ENCODE measurements at places on chromosomes 5 and 9.

- no peak for DNase-seq
Measured at GRCh38 chr9:92044936-92045335, 70.3 kb downstream of the SPTLC1 start.

DNA sequence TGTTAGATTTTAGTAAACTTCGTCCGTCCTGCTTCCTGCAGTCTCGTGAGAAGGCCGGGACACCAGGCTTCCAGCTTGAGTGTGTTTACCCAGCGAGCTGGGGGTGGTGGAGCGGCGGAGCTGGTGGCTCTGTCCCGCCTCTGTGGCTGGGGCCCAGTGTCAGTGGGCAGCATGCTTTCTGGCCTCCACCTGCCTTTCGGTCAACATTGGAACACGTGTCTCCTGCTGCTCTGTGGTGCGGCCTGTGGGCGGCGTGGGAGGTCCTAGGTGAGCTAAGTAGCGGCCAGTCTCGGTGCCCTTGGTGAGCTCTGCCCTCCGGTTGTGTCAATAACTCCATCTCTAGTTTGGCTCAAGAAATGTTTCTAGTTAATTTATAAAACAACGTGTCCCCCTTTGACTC, 125.9 kb downstream of the GADD45G start:
- DNase-seq: no peak

- DNase-seq: no peak
Measured at GRCh38 chr5:26003966-26004365, 1034.4 kb downstream of the CDH9 start.

GRCh38 chr9:35311891-35312639, 150.3 kb downstream of the UNC13B start:
- DNase-seq: no peak

DNA sequence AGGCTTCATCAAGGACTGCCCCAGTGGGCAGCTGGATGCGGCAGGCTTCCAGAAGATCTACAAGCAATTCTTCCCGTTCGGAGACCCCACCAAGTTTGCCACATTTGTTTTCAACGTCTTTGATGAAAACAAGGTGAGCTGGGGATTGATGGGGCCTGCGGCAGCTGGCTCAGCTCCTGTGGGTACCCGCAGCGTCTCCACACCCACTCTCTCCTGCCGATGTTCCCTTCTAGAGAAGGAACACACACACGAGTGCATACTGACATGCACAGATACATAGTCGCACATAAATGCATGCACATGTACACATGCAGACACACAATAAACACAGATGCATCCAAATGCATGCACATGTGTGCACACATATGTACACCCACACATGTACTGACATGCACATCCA, 45.6 kb downstream of the NCS1 start:
- no peak for DNase-seq

DNA sequence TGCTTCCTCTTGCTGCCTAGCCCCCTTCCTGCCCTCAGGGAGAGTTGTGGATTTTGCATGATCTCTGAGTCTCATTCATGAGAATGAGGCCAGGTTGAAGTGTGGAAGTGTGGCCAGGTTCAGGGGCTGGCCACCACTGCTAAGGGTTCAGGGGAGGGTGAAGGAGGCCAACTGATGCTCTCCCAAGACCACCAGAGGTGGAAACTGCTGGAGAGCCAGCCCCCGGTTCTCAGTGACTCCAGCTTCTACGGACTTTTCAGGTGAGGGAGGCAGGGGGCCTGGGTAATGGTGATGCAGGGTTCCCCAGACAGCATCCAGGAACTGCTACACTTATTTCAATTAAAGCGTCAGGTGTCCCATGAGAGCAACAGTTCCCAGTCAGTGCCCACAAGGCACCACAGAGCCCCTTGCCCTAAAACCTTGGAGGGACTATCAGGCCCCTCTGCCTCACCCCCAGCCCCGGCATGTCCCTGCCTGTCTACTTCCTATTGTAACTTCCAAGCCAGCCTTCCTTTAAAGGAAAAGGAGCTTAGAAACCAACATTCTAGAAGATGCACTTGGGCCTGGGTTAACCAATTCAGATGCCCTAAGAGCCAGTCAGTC, 50.1 kb downstream of the AMBP start:
- DNase-seq: no peak

- no peak for DNase-seq
Measured at GRCh38 chr5:59360130-59360555, 533.4 kb downstream of the PDE4D start.

- DNase-seq: no peak
Measured at GRCh38 chr9:134521817-134522501, 119.6 kb upstream of the COL5A1 start.

DNA sequence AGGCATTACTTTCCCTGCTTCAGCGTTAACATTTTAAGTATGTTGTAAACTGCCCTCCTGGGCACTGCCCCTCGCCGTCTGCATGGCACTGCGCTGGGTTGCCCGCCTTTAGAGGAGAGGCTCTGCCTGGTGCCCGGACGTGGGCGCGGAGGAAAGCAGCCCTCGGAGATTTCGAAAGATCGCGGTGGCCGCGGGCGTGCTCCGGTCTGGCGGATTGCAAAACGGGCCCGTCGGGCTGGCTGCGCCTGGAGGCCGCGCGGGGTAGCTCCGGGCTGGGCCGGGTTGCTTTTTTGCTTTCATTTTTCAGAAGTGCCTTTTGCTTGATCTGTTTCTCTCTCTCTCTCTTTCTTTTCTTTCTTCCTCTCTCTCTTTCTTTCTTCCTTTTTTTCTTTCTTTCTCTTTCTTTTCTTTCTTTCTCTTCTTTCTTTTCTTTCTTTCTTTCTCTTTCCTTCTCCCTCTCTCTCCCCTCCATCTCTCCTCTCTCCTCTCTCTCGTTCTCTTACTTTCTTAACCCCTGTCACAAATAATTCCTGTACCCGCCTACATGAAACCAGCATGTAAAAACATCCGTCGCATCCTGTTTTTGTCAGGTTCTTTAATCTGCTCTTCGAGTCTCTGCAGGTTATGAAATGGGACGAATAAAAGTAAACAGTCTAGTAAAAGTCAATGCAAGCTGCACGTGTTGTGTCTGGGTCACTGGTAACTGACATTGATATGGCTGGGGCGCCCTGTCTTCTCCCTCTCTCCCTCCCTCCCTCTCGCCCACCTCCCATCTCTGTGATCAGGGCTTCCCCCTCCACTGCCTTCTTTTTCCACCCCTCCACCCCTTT, 1.7 kb downstream of the FST start:
- no peak for DNase-seq

DNA sequence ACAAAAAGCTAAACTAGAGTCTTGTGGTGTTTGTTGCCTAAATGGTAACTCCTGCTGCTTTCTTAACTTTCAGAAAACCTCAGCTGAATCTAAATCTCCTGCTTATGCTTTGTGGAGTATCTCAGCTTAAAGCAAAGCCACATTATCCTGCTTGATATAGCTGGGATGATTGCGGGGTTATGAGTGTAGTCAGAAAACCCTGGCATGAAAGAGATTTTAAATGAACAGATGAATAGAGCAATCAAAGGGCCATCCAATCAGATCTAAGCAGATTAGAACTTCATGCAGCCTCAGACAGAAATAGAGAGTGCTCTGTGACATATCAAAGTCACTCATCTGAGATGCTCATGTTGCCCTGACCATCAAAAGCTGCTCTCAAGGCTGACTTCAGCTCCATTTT, 305.5 kb downstream of the DMRT2 start:
- no peak for DNase-seq

- peak; percentile 16 for DNase-seq
Measured at GRCh38 chr5:137822158-137822764, 45.4 kb upstream of the MYOT start.

GRCh38 chr5:76401801-76402250, 1.3 kb upstream of the IQGAP2 start:
- DNase-seq: no peak

- no peak for DNase-seq
Measured at GRCh38 chr5:73370095-73370494, 78.5 kb downstream of the FOXD1 start.

DNA sequence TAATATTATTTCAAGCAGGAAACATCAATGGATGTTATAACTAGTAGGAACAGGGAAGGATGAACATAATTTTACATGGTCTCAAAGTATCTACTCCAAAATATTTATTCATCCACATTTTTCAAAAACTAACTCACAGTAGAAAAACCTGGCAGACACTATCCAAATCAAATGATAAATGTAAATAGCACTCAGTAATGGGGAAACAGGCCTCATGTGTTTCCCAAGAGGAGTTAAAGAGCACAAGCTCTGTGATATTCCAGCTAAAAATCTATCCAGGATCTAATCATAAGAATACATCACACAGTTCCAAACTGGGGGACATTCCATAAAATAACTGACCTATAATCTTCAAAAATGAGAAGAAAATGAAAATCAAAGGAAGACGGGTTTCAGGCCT, 443.1 kb downstream of the ZNF608 start:
- no peak for DNase-seq

DNA sequence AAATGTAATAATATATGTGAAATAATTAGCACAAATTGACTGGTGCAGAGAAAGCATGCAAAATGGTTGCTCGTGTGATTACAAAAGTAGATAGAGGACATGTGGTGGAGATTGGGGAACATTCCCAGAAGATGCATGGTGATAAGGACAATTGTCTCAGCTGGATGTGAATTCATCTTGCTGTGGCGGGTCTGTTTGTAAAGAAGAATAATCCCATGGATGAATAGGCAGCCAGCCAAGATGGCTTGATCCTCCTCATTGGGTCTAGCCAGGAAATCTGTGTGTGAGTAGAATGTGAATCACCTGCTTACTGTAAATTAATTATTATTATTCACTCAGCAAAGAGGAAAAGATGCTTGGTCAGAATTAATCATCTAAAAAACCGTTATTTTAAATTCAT, 12.6 kb upstream of the DPYSL3 start:
- no peak for DNase-seq

- no peak for DNase-seq
Measured at GRCh38 chr5:132000677-132001453, 10.6 kb downstream of the ACSL6 start.

- DNase-seq: no peak
Measured at GRCh38 chr5:1133510-1134201, 21.8 kb upstream of the SLC12A7 start.

GRCh38 chr5:161086461-161086860, 234.4 kb upstream of the ATP10B start:
- DNase-seq: no peak

GRCh38 chr5:131463656-131464055, 171.4 kb downstream of the RAPGEF6 start:
- DNase-seq: no peak

- peak; percentile 70 for DNase-seq
Measured at GRCh38 chr9:78871452-78872331, 574.8 kb downstream of the PSAT1 start.

GRCh38 chr5:157193699-157194424, 13.2 kb downstream of the ITK start:
- DNase-seq: no peak

DNA sequence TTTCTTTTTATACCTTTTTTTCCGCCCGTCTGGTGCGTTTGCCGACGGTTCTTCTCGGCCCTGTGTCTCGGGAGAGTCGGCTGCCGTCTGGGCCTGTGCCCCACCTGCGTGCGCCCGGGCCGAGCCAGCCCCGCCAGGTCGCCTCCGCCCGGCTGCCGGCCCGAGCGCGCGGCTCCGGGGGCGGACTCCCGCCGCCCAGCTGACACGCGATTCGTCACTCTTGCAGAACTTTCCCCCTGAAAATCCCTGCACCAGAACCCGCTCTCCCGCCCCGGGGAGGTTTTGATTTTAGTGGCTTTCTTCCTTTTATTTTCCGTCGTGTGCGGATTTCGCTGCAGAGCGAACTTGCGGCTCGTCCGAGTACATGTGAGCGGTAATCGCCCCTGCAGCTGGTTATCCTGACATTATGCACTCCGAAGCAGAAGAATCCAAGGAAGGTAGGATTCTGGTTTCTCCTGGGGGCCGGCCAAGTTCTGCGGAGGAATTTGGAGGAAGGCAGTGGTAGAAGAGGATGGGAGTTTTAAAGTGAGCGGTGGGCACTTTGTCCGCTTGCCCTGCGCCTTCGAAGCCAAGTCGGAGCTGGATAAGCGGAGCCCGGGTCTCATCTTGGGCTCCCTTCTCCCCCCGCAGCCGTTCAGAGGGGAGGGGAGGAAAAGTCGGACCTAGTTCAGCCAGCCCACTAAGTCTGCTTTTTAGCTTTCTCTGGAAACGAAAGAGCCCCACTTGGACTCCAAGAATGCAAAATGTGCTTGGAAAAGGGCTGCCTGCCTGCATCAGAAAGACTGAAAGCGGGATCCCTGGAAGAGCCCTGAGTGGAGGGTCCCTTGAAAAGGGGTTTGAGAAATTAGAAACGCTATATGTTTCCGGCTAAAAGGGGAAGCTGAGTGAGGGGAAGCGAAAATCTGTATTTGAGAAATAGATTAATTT, at the start of gene TNFAIP8:
TNFAIP8 (plus strand) TSS at position 335 of the 927 bp plus-strand sequence; CDS start at position 407, 72 bp downstream.
- DNase-seq: no peak

DNA sequence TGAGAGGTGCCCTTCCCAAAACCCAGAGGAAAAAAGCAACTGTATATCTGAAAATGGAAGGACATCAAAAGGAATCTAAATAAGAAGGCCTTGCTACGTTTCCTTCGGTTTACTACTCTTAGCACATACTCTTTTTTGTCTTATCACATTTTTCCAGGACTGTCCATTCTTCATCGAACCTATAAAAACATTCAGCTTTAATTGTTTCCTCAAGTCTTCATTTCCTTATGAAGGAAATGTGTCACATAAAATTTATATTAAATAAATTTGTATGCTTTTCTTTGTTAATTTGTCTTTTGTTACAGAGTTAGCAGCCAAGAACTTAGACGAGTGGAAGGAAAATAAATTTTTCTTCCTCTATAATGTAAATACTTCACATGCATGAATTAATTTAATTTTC, 255.0 kb downstream of the BNC2 start:
- DNase-seq: no peak

- DNase-seq: no peak
Measured at GRCh38 chr9:77236693-77237092, 59.4 kb downstream of the VPS13A start.

- no peak for DNase-seq
Measured at GRCh38 chr9:3848445-3849114, 322.8 kb upstream of the RFX3 start.

DNA sequence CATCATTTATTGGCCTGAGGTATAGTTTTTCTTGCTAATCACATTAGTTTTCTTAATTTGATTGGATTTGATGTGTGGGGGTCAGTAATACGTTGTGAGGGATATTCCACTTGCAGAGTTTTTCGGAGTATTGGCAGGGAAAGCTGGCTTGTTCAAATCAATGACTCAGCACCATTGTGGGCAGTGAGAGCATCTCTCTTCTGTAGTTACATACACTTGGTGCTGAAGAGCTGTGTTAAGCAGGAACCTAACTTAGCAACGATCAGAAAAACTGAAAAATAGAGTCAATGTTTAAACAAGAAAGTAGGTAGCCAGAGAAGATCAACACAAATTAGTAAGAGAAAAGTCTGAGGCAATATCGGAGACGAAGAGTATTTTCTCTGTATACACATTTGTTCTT, 344.6 kb upstream of the EDIL3 start:
- DNase-seq: no peak
